ENCODE measurements at places on chromosomes 1 and 21.

GRCh38 chr1:212218911-212219310, 66.3 kb upstream of the PPP2R5A start:
- peak; percentile 22 for DNase-seq

DNA sequence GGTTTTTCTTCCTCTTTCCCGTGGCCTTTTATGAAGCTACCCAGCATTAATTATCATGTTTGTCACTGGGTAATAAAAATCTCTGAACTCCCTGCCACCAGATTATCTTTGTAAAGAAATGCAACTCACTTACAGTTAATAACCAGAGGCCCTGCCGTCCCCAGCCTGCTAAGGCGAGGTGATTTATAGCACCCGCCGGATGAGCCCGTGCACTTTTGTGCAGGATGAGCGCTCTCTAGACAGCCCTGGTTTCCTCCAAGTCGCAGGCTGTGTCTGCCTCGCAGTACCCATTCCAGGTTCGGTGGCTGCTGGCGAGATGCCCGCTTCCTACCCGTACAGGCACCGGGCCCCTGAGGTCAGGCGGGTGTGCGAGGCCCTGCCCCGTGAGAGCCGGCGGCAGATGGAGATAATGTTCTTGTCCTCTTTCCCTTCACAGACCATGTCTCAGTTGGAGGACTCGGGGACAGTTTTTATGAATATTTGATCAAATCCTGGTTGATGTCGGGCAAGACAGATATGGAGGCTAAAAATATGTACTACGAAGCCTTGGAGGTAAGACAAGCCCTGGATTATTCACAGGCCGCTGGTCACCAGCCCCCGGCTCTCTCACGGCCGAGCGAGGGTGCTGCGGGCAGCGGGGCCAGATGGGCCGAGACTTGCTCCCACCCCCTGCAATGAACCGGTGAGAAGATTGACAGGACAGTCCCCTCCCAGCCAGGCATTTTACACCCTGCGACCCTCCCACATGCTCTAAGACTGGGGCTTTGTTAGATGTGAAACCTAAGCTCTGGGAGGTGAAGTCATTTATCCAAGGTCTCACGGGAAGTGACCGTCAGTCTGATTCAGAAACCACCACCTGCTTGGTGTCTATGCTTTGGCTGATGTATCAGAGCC, 28.5 kb upstream of the SELENON start:
- peak; percentile 28 for DNase-seq

GRCh38 chr1:246827396-246827795, 103.2 kb downstream of the SCCPDH start:
- peak; percentile 50 for DNase-seq

- no peak for DNase-seq
These were observed 2.4 kb upstream of the FCRL4 start for GRCh38 chr1:157600236-157600635.

GRCh38 chr1:92587445-92587844, 100.7 kb upstream of the GFI1 start:
- DNase-seq, result no peak

DNA sequence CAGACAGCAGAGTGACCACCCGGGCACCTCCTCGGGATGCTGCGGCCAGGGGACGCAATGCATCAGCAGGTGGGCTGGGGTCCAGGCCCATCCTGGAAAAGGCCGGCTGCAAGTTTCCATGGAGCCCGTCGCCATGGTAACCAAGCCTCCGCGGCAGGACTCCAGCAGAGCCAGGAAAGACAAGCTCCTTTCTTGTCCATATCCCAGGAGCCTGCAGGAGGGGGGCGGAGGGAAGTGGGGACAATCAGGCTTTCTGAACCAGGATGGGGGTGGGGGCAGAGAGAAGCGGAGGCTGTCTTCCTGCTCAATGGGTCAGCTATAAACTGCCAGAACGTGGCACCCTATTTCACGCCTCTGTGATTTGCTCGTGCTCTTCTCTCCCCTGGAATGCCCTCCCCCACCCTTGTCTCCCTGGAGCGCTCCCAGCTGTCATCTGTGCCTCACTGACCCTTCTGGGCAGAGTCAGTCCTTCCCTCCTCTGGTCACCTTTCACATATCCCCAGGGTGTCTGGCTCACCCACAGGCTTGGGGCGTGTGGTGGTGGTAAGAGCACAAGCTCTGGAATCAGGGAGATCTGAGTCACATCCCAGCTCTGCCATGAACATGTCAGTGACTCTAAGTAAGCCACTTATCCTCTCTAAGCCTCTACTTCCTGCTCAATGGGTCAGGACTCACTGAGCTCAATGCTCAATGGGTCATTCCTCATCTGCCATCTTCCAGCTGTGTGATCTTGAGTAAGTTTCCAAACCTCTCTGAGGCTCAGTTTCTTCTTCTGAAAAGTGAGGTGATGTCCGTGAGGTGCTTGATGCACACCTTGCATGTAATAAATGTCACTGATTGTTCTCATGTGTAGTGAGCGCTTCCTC, 58.9 kb upstream of the LAPTM5 start:
- DNase-seq, result no peak

DNA sequence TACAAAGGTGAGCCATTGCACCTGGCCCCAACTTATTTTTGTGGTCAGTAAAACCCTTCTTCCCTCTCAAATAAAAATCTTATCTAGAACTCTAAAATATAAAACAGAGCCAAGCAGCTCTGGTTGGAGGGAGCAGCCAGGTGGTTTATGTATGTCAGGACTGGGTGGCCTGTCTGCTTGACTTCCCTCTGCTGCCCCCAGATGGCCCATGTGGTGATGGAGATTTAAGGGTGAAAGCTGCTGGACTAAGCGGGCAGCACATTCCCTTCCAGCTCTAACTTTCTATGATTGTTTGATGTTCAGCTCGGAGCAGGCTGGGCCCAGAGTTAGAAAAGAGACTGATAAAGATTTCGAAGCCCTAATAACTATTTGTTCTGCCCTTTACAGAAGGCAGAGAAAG, 11.9 kb upstream of the PAQR6 start:
- DNase-seq, result no peak

Measured in SK-N-MC (cell line).